NCI-H510A (cell line): ENCODE measurements at places on chromosomes 2 and 18.
A peak's percentile ranks its signal among the peaks of the same experiment; 100 is the strongest.

- no peak for DNase-seq
Observed at GRCh38 chr2:178365116-178365515, 85.9 kb downstream of the PRKRA start.

DNA sequence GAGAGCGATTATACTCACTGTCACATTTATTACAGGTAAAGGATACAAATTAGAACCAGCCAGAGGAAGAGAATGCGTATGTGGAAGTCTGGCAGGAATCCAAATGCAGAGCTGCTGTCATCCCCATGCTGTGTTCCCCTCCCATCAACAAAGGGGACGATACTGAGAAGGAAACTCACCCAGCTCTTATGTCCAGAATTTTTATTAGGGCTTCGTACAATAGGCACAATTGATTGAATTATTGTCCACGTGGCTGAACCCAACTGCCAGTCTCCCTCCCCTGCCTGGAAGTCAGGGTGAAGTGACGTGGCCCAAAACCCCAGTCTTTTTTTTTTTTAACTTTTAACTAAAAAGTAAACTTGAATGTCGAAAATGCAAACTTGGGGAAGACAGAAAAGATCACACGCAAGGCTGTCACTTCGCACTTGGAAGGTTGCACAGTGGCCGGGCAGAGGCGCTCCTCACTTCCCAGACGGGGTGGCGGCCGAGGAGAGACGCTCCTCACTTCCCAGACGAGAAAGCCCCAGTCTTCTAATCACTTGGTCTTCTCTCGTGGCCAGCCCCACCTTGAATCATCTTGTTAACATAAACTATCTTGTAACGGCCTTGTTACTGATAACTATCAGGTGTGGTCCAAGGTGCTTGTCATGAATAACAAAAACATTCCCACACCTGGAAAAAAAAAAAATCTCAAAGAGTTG is 40.0 kb upstream of the ITSN2 start:
- DNase-seq = peak; percentile 69

- no peak for DNase-seq
Observed at GRCh38 chr2:133835821-133836619, 267.8 kb upstream of the NCKAP5 start.

DNA sequence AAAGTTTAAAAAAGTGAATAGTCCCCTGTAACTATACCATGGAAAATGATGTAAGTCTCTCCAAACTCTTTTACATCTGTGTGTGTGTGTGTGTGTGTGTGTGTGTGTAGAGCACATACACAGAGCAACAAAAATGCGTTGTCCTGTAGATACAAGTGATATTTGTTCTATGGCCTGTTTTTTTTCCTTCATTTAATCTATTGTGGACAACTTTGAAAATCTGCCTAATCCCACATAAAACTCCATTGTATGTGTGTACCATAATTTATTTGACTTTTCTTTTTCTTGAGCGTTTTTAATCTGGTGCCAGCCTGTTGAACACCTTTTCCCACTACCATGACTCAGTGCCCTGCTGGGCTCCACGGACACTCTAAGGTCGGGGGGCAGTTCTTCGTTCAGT is 52.3 kb upstream of the ELOA2 start:
- no peak for DNase-seq

- no peak for DNase-seq
Observed at GRCh38 chr2:43026426-43027096, 199.8 kb downstream of the ZFP36L2 start.

DNA sequence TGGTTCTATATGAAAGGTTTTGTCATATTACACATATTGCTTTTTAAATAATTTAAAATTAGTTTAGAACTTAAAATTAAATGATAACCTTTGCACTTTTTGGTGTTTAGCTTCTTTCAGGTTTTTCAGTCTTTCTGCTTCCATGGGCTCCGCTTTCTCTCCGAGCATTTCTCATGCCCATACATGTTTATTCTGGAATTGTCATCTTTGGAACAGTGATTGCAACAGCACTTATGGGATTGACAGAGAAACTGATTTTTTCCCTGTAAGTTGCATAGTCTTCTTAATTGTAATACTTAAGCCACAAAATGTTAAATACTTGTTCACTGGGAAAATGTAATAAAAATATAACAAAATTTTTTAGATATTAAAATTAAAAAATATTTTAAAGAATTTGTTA is 31.0 kb downstream of the CYBRD1 start:
- no peak for DNase-seq

DNA sequence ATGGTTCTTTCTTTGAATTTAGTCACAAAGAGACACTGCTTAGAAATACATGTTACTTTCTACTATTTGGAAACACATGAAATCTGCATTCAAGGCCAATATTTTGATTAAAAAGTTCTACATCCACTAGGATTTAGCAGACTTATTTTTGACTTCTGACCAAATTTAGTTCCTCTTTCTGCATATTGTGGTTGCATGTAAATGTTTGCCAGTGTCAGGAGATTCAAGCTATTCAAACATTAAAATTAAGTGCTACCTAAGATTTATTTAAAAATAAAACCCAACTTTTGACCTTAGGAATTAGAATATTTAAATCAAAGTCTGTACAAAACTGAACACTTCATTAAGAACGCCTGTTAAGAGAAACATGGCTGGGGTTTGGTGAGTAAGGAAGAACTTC is 891.1 kb downstream of the CPS1 start:
- no peak for DNase-seq

DNA sequence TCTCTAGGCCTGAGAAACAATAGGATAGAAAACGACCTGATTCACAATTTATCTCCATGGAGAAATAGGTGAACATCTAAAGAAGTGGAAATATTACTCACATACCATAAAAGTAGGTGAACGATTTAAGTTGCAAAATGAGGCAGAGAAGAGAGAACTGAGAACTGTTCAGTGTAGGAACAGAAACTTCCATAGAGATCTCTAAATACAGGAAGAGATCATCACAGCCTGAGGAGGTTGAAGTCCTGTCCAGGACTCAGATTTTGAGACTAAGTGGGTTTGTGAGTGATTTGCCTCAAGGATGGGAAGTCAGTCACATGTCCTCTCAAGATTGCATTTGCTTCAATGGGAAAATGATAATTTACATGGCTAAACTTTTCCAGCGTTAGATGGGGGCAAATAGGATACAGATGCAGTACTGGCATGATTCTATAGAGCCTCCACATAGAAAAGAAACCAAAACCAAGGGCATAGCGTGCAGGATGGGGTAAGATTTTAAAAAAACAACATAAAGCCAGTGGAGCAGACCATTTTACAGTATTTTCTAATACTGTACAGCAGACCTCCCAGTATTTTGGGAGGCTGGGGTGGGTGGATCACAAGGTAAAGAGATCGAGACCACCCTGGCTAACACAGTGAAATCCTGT is 68.8 kb downstream of the MEP1B start:
- DNase-seq = no peak

DNA sequence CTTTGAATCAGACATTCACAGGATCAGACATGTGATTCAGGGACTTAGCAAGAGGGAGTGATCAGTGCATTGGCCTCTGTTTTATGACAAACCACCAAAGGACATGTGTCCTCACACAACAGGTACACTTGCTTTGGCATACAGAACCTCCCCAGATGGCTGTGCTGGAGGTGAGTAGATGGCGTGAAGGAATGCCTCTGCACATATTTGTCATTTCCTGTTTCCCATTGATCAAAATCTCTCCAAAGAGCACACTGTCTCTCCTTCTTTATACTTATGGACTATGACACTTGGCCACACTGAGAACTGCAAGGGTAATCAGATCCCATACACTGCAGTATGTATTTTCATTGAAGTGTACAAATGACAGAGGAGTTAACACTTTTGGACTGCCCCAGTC is 927.6 kb downstream of the TSN start:
- DNase-seq = no peak

DNA sequence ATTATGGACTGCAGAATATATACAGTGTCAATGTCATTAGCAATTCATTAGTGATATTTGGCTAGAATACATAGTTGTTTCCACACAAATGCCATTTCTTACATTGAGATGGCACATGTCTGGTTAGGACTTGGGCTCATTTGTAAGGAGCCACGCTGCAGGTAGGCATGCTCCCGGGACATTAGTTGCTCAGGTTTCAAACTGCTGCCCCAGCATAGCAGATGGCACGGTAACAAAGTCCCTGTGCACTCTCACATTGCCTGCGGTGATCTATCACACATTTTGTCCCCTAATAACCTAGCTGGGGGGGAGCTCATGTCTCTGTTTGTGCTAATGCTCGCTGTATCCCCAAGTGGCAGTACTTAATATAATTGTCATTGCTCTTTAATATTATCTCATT is 185.1 kb downstream of the NEDD4L start:
- DNase-seq = no peak

DNA sequence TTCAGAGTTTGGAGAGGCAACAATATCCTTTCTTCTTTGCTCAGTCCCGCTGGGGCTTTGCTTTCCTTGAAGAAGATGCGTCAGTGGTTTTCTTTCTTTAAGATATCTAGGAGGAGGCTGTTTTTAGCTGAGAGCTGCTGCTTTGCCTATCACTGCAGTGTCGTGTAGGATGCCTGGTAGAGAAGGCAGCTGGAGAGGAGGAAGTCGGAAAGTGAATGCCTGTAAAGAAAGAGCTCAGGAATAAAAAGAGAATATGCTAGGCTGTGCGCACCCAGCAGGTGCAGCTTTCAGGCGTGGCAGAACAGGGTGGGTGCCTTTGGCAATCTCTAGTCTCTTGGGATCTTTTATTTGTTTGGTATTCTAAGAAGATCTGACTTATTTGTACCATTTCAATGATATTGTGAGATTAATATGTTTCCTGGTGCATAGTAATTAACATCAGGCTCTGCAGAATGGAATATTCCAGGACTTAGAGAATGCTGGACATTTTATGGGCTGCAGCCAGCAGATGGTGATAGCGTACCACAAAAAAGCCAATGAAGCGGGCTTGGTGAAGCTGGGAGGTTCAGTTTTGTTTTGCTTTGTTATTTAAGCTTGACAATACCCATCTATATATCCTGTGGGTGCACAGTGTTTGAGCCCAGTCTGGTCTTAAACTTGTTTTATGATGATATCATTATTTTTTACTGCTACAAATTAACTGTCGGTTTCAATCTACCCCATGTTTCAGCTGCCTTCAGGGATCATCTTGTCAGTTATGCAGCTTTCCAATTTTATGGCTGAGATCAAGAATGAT is 34.9 kb downstream of the CAVIN2 start:
- DNase-seq = peak; percentile 16
